ENCODE measurements at places on chromosomes 3 and 15. TPM values are rescaled to one million over a fixed set of nuclear protein-coding genes. Genes with fewer than 3 reads are reported as not detected.

DNA sequence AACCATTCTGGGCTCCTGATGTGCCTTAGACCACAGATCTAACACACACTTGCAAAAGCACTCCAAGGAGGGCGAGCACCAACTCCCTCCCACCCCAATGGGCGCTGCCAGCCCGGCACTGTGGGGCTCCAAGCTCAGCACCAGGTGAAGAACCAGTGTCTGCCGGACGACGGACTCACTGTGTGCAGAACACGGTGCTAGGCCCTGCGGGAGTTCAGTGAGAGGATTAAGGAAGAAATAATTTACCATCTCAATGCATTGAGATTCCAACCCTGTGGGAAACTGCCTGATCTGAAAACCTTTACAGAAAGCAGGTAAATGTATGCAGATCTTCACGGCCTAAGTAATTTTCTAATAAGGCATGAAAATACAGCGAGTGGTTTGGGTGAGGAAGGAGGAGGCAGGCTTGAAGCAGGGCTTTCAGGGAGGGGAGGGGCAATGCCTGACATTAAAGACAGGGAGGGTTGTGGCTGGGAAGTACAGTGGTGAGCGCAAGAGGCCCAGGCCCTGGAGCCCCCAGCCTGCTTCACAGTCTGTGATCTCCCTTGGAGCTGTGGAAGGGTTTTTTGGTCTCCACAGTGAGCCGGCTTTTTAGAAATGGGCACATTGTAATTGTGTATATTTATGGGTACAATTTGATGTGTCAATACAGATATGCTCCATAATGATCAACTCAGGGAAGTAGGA, 35.6 kb upstream of the CHRNB4 start:
- H3K27ac ChIP-seq: no peak overlapping the region
- H3K4me1 ChIP-seq: no peaks in the 10 kb centered on the region
- no peaks in the 10 kb centered on the region for H3K36me3 ChIP-seq
- no peak for DNase-seq

DNA sequence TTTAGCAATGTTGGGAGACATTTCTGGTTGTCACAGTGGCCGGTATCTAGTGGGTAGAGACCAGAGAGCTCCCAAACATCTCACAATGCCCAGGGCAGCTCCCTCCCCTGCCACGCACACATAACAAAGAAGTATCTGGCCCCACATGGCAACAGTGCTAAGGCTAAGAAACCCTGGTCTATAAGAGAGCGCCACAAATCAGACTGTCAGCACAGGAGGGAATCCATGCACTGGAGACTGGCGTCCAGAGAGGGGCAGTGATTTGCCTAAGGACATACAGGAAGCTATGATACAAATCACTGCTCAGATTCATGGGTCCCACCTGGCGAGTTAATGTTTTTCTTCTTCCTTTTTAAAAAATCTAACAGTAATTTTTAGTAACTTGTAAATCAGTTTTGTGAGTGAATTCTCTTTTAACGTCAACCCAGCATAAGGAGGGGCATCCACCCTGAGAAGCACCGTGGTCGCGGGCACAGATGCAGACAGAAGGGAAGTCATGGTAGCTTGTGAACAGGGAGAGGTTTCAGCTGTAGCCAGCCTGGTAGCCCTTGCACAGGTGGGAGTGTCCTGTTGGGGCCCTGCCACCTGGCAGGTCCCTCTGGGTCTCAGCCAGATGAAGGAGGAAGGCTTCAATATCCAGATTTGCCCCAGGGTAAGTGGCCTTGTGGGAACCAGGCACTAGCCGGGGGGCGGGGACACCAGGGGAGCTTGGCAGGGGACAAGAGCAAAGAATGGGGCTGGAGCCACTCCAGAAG, 8.7 kb downstream of the ISG20 start:
- H3K4me1 ChIP-seq: peaks cover 9% of the 10 kb centered on the region
- H3K27ac ChIP-seq: no peak overlapping the region
- no peaks in the 10 kb centered on the region for H3K27me3 ChIP-seq
- no peak for DNase-seq

DNA sequence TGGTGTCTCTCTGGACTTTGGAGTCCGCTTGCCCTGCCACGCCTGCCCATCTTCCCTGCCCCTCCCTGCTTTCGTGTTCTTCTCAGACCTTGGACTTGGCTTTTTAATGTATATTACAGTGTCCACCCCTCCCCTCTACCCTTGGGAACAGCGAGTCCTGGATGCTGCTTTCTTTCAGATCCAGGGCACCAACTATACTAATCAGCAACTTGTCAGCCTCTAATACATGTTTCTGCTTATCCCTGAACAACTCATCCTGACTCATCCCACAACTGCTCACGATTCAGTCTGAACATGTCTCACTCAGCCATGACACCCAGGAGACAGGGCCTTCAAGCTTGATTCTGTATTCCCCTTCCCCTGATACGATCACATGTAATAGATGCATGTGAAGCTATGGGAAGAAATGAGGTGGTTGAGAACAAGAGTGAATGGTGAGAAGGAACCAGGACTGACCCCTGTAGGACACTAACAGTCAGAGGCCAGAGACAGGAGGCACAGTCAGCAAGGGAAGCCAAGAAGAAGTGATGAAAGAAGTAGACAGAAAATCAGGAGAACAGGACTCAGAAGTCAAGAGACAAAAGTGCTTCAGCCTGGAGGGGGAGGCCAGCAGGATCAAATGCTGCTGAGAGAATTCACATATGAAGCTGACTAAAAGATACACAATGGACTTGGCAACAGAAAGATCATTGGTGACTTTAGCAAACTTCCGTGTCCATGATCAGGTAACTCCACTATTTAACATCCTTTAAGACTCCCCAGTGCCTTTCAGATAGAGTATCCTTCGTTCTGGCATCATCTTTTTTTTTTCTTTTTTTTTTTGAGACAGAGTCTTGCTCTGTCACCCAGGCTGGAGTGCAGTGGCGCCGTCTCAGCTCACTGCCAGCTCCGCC, 35.4 kb downstream of the BCL2L10 start:
- H3K4me3 ChIP-seq: no peak overlapping the region
- H3K4me1 ChIP-seq: peaks cover 11% of the 10 kb centered on the region
- peak overlapping the region; percentile 15 for H3K27ac ChIP-seq
- no peaks in the 10 kb centered on the region for H3K27me3 ChIP-seq
- peak; percentile 75 for DNase-seq

- no peaks in the 10 kb centered on the region for H3K4me1 ChIP-seq
- no peak overlapping the region for H3K4me3 ChIP-seq
- DNase-seq: no peak
Observed at GRCh38 chr3:13406190-13406589, 13.9 kb downstream of the NUP210 start.

DNA sequence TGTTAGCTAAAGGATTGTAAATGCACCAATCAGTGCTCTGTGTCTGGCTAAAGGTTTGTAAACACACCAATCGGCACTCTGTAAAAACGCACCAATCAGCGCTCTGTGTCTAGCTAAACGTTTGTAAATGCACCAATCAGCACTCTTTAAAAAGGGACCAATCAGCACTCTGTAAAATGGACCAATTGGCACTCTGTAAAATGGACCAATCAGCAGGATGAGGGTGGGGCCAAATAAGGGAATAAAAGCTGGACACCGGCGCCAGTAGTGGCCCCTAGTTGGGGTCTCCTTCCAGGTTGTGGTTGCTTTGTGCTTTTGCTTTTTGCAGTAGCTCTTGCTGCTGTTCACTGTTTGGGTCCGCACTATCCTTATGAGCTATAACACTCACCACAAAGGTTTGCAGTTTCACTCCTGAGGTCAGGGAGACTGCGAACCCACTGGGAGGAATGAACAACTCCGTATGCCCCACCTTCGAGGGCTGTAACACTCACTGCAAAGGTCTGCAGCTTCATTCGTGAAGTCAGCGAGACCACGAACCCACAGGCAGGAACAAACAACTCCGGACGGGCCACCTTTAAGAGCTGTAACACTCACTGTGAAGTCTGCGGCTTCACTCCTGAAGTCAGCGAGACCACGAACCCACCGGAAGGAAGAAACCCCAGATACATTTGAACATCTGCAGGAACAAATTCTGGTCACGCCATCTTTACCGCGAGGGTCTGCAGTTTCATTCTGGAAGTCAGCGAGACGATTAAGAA, 1.1 kb upstream of the SUCLG2 start:
- no peak overlapping the region for H3K27ac ChIP-seq
- no peak for DNase-seq
- H3K36me3 ChIP-seq: no peaks in the 10 kb centered on the region
- no peaks in the 10 kb centered on the region for H3K27me3 ChIP-seq
- H3K4me1 ChIP-seq: no peaks in the 10 kb centered on the region
- H3K4me3 ChIP-seq: peak overlapping the region; percentile 61

DNA sequence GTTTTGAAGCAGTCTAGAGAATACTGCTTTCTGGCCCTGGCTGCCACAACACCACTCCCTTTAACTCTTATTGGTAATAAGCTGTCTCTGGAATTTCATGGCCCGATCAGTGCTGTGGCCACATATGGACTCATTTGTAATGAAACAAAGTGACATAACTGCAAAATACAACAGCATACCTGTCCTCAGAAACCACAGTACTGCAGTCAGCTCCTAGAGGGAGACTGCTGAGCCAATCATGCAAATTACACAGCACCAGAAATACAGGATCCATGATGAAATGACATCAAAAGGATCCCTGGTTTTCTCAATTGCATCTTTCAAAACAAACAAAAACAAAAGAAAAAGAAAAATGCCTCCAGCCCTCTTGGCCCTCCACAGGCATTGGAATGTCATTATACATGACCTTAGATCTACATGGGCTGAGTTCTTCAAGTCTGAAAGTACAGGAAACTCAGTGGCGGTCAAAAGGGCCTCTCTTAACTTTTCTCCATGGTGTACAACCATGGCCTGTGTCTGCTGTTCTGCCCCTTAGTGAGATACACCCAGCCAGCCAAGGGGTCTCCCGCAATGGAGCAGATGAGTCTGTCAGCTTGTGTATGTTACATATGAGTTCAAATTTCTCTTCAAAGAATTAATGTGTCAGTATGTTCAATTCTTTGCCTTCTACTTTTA, 24.9 kb upstream of the KBTBD12 start:
- DNase-seq: no peak
- H3K27me3 ChIP-seq: no peaks in the 10 kb centered on the region
- H3K36me3 ChIP-seq: no peaks in the 10 kb centered on the region
- no peak overlapping the region for H3K27ac ChIP-seq

GRCh38 chr15:40382580-40383456, at the start of gene KNSTRN:
Gene KNSTRN, plus strand, starts transcription at chr15:40382721. Its CDS starts 115 bp downstream, at chr15:40382836.
- H3K27ac ChIP-seq: peak within 1 kb of the TSS; percentile 69
- DNase-seq: peak; percentile 91
- H3K4me3 ChIP-seq: peak within 1 kb of the TSS; percentile 92

DNA sequence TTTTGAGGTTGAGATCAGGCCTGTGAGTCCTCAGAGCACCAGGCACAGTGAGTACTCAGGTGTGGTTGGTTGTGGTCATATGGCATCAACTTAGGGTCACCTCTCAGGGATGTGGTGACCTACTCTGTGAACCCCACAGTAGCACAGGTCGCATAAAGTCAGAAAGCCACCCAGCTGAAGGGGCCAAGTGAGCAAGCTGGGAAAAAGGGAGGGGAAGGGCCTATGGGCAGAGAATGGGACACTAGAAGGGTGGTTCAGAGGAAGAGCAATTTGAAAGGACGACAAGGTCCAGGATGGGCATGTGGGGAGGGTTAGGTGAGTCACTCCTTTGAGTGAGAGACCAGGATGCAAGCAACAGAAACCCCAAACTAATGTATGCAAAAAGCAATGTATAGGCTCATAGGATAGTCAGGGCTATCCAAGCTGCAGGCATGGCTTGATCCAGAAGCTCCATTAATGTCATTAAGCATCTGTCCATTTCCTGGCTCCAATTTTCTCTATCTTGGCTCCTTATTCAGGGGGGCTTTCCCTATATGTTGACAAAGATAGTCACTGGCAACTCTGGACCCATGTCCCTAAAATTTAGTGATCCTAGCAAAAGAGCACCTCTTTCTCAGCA, 33.5 kb downstream of the HMCES start:
- no peak overlapping the region for H3K4me3 ChIP-seq
- no peaks in the 10 kb centered on the region for H3K36me3 ChIP-seq
- peaks cover 3% of the 10 kb centered on the region for H3K4me1 ChIP-seq
- no peaks in the 10 kb centered on the region for H3K27me3 ChIP-seq

- H3K36me3 ChIP-seq: peaks cover 5% of the 10 kb centered on the region
- no peaks in the 10 kb centered on the region for H3K4me1 ChIP-seq
- DNase-seq: no peak
- no peaks in the 10 kb centered on the region for H3K27me3 ChIP-seq
Observed at GRCh38 chr15:77031376-77032050, 36.6 kb downstream of the PSTPIP1 start.

- H3K4me3 ChIP-seq: no peak overlapping the region
- DNase-seq: peak; percentile 80
- H3K27ac ChIP-seq: no peak overlapping the region
- no peaks in the 10 kb centered on the region for H3K4me1 ChIP-seq
- H3K27me3 ChIP-seq: peaks cover 4% of the 10 kb centered on the region
Observed at GRCh38 chr3:16550676-16551341, 37.3 kb upstream of the RFTN1 start.

DNA sequence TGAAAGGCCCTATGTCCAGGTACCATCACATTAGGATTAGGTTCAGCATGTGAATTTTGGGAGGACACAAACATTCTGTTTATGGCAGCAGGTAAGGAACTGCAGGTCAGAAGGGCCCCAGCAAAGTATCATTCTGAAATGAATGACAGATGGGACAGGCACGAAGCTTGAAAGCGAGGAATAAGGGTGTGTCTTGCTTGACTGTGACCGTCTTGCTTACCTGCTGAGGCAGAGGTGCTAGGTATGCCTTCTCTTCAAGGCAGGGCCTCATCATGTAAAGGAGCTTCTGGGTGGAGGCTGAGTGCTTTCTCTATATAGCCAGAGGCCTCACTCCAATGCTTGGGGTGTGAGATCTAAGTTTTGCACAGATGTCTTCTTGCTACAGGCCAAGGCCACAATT, 41.4 kb downstream of the TMEM108 start:
- H3K36me3 ChIP-seq: no peaks in the 10 kb centered on the region
- no peak overlapping the region for H3K27ac ChIP-seq
- H3K27me3 ChIP-seq: no peaks in the 10 kb centered on the region
- no peak overlapping the region for H3K4me3 ChIP-seq
- DNase-seq: no peak

GRCh38 chr3:188208516-188208981, 54.6 kb downstream of the LPP start:
- no peaks in the 10 kb centered on the region for H3K36me3 ChIP-seq
- H3K27me3 ChIP-seq: no peaks in the 10 kb centered on the region
- peak overlapping the region; percentile 80 for H3K27ac ChIP-seq
- peak; percentile 87 for DNase-seq

DNA sequence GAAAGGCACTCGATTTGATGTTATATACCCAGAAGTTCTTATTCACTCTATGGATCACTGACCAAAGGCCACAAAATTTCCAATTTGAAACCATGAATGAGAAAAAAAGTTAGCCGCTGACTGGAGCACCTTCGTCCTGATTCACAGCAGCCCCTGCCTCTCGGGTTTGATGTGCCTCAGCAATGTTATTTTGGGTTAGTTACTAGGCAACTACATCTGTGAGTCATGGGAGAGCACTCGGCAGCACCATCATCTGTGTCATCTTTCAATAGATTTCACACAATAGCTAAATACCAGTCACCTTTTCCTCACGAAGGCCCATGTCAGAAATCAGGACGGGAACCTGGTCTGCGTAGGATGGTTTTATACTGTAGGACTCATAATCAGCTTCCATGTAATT, 269.2 kb downstream of the ZBBX start:
- H3K4me1 ChIP-seq: no peaks in the 10 kb centered on the region
- no peak overlapping the region for H3K4me3 ChIP-seq
- no peaks in the 10 kb centered on the region for H3K36me3 ChIP-seq

- no peak overlapping the region for H3K4me3 ChIP-seq
- no peaks in the 10 kb centered on the region for H3K4me1 ChIP-seq
- H3K27me3 ChIP-seq: no peaks in the 10 kb centered on the region
Observed at GRCh38 chr15:67611370-67612369, 69.2 kb downstream of the MAP2K5 start.

NTRK3 gene
- not detected for total RNA-seq

PODXL2 gene
- 0.77 TPM for total RNA-seq

LRRC58 gene
- total RNA-seq: 21.1 TPM
